Karpas-422 (cell line): ENCODE measurements at places on chromosomes 7 and 10.

GRCh38 chr7:159114981-159115380 lies 29.7 kb downstream of the VIPR2 start:
- DNase-seq = no peak

DNA sequence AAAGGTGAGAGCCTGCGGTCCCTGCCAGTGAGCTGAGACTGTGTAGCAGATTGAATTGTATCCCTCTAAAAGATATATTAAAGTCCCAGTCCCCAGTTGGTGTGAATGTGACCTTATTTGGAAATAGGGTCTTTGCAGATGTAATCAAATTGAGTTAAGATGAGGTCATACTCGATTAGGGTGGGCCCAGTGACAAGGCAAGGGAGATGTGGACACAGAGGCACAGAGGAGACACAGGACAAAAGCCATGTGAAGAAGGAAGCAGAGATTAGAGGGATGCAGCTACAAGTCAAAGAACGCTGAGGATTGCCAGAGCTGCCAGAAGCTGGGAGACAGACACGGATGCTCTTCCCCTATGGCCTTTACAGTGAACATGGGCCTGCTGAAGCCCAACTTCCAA lies 104.3 kb downstream of the CLEC2L start:
- DNase-seq = no peak

DNA sequence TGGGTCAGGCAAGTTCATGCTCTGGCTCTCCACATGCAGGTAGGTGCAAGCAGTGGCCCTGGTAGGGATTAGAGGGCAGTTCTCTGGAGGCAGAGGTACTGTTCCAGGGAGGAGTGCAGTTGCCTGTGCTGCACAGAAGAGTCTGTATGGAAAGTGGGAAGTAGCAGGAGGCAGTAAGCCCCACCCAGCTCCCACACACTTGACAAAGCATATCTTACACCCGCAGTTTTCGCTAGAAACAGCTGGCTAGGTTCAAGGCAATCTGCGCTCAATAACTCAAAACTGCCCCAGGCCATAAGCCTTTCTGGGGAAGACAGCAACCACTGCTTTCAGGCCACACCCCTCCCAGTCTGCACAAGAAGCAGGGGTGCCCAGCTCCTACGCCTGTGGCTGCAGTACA lies 33.1 kb upstream of the ARMC3 start:
- no peak for DNase-seq

DNA sequence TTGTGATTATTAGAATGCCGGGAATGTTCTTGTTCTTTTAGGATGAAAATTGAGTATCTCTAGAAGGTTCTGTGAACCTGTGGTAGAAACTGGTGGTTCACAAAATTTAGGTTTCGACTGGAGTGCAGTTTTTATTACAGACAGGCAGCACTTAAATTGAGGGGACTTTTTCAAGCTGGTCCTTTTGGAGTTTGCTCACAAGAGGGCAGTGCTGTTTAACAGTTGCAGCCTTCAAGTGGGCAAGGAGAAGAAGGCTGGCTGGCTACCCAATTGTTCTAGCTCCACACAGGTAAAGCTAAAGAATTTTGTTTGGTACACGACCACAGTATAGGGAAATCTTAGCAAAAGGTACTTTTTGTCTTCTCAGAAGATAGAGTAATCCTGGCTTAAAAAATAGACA lies 233.6 kb downstream of the SNX13 start:
- peak; percentile 87 for DNase-seq

DNA sequence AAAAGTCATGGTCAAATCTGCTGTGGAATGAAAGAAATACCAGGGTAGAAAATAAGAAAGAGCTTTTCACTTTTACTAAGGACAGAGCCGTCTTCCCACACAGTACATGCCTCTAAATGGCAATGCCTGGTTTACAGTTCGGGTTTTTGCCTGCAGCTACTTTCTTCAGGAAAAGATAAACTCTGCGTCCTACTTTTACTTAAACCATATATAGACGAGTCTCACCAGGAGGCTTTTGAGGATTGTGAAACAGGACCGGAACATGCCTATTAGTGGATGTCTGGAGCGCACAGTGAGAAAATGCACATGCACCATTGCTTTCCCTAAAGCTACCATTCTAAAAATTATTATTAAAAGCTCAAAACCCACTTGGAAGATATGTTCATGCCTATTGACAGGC lies 70.5 kb downstream of the KLF6 start:
- DNase-seq = no peak

GRCh38 chr10:64115908-64116643 lies 594.9 kb downstream of the REEP3 start:
- DNase-seq = peak; percentile 62

- no peak for DNase-seq
Observed at GRCh38 chr7:47827351-47827756, 120.9 kb downstream of the PKD1L1 start.

- DNase-seq = no peak
Observed at GRCh38 chr7:158141806-158142518, 445.7 kb downstream of the PTPRN2 start.

GRCh38 chr7:113562242-113562641 lies 356.6 kb downstream of the PPP1R3A start:
- no peak for DNase-seq

GRCh38 chr10:36324831-36325230 lies 682.7 kb upstream of the FZD8 start:
- DNase-seq = no peak

DNA sequence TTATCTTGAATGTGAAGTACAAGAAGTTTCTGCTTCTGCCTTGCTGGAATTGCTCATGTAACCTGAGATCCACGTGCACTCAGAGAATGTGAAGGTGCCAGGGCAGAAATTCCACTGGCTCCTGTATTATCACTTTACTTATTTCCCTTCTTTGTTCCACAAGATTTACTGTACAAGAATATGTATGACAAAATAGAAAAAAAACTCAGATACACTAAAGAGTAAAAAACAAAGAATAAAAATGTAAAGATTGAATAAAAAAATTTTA lies 43.0 kb downstream of the PLCE1 start:
- no peak for DNase-seq

GRCh38 chr10:6364893-6365292 lies 162.2 kb downstream of the PFKFB3 start:
- no peak for DNase-seq

DNA sequence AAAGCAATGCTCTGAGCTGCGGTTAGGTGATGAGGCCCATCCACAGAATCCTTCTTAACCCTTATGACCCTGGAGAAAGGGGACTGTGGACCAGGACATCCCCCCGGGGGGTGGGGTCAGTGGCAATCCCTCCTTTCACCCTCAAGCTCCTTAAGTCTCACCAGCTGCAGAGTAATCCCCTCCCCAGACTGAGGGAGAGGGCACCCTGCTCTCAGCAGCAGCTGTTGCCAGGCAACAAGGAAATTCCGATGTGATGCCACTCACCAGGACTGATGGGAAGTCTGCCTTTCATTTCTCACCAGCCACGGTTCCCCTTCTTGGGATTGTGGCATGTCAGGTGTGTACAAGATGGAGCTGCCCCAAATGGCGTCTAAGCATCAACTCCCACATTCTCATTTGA lies 129.6 kb downstream of the DOCK1 start:
- DNase-seq = no peak

DNA sequence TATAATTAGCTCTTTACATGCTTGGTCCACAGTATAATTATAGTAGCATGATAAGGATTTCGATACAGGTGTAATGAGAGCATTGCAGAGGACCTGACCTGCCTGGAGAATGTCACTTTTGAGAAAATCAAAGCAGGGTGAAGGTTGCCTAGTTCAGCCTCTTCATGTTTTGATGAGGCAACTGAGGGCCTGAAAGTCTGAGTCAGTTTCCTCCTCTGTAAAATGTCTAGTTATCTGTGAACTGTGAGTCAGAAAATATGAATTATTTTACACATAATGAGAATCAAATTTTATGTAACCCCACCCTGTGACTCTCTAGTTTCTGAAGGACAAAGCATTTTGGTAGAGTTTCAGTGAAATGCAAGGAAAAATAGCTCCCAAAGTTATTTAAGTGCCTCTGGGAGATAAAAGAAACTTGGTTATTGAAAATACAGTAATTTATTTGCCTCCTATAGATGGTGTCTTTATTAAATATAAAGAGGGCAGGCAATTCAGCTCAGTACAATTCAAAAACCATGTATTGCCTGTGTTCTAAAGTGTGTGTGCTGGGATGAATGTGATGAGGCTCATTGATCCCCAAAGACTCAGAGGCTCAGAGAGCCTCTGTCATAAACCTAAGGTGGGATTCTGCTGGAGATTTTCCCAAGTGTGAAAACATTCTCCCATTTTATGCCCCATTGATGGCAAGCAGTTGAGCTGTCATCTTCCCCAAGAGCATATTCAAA lies 37.3 kb upstream of the SAMD9L start:
- no peak for DNase-seq

DNA sequence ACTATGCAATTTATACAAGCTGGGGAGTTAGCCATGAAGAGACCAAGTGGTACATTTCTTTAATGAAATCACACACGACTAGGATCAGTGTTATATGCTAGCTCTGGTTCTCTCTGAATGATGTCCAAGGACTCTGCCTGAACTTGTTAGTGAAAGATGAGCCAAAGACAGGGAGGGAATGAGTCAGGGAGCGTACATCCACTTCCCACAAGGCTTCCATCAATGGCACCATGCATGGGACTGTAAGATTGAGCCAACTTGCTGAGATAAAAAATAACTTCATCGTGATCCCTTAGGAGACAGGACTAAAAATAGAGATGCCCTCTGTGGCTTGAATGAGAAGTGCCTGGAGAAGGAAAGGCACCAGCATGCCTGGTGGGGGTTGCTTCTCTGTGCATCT lies 629.7 kb downstream of the ACTR3B start:
- DNase-seq = no peak

- peak; percentile 80 for DNase-seq
Observed at GRCh38 chr10:5283305-5284158, 81.2 kb upstream of the UCN3 start.

- DNase-seq = no peak
Observed at GRCh38 chr7:73512018-73512780, 9.9 kb downstream of the BAZ1B start.

DNA sequence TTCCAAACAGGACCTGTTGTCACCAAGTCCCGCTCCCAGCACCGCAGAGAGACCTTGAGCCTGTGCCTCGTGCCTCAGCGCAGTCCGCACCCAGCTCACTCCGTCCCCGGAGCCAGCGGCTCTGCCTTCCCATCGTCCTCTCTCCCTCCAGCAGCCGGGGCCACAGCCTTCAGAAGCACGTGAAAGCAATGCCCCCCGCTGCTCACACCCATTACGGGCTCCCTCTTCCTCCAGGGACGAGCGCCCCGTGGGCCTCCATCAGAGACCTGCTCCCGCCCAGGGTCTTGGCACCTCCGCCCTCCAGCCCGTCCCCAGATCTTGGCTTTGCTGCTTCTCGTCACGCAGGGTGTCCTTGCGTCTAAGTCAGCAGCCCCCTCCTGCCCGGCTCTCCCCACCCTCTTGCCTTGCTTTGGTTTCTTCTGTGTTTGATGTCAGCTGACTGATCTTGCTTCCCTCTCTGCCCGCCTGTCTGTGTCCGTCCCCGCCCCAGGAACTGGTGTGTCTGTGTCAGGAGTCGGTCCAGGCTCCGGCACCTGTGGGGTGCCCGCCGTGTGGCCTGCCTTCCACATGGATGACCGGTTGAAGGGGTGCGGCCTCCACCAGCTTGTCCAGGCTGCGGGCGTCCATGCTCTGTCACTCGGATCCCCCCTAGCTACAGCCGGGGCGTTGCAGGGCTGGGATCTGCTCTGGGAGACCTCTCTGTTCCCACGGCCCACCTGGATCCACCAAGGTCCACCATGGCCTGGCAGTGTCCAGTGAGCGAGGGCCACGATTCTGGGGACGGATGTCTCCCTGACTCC lies 61.9 kb downstream of the FOXL3 start:
- DNase-seq = no peak

DNA sequence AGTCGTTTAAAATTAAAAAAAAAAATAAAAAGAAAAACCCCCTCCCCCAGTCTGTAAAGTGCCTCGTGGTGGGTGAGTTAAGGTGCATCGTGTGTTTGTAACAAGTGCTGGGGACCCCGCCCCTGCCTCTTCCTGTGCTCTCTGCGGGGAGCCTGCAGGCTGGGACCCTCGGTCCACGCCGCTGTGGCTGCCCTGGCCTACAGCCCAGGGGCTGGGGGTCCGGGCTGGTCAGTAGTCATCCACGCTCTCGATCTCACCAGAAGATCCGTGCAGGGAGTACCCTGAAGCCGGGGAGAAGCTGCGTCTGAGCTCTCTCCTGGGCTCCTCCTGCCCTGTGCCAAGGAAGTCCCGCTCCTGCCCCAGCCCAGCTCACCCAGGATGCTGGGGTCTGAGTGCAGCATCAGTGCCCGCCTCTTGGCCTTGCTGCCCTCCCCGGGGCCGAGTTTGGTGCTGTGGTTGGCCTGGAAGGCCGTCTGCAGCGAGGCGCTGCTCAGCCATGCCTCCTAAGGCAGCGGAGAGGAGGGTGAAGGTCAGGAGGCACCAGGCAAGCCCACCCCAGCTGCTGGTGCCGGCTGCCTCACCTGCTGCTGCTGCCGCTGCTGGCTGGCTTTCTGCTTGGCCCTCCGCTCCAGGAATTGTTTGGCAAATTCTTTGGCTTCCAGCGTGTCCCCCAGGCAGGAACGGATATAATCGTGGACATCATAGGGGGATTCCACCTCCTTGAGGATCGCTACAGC lies 8.1 kb downstream of the GNB2 start:
- no peak for DNase-seq

GRCh38 chr7:26307226-26307625 lies 15.6 kb downstream of the SNX10 start:
- no peak for DNase-seq

DNA sequence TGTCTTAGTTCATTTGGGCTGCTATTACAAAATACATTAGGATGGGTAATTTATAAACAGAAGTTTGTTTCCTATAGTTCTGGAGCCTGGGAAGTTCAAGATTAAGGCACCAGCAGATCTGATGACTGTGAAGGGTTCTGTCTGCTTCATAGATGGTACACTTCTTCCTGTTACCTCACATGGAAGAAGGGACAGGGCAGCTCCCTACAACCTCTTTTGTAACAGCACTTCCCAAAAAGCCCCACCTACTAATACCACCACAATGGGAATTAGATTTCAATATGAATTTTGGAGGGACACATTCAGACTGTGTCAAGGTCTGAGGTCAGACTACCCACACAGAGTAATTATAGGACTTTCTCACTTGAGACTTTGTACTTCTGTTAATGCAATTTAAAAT lies 260.3 kb downstream of the ARHGAP12 start:
- DNase-seq = no peak

GRCh38 chr7:155619634-155620271 lies 24.7 kb upstream of the RBM33 start:
- no peak for DNase-seq

DNA sequence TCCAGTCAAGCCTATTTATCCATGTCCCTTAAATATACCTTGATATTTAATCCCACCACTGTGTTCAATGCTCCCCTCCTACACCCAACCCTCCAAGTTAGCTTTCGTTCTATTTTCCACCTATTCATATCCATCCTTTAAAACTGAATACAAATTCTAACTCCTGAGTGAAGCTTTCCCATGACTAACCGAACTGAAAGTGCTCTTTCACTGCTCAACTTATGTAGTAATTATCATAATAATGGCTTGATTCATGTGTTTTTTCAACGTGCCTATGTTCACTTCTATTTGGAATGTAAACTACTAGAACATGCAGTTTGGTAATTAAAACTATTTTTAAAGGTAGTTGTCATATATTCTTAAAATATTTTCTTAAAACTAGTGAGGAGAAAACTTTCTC lies 58.0 kb downstream of the NDUFB2 start:
- DNase-seq = no peak
